ENCODE measurements at places on chromosomes 11 and 22.

GRCh38 chr11:37712251-37712650, 1114.2 kb upstream of the RAG2 start:
- DNase-seq: no peak

- no peak for DNase-seq
Measured at GRCh38 chr11:93655047-93655446, 6.4 kb upstream of the CEP295 start.

DNA sequence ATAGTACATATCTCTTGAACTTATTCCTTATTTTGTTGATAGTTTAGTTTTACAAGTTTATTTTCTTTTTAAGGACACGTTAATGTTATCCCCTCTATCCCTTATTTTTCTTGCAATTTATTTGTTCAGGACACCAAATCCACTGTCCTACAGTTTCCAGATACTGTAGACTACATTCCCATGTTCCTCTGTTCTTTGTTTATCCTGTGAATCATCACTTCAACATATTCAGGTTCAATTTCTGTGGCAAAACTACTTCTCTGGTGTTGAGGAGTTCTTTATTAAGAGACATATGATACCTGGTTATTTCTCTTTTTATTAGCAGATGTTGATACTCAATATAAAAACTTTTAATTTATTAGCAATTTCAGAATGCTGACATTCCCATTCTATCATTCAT, 72.8 kb upstream of the CLNS1A start:
- DNase-seq: no peak

GRCh38 chr11:32006799-32007388, 84.0 kb upstream of the RCN1 start:
- no peak for DNase-seq

- no peak for DNase-seq
Measured at GRCh38 chr11:23765682-23766252, 731.1 kb upstream of the LUZP2 start.

- DNase-seq: no peak
Measured at GRCh38 chr11:105111145-105111944, 28.2 kb downstream of the CARD18 start.

- peak; percentile 78 for DNase-seq
Measured at GRCh38 chr22:50544078-50544745, 1.5 kb upstream of the KLHDC7B start.

- DNase-seq: no peak
Measured at GRCh38 chr11:63598556-63598955, 15.7 kb downstream of the PLAAT3 start.

GRCh38 chr11:7905549-7905948, 25.5 kb downstream of the OR10A6 start:
- no peak for DNase-seq

- DNase-seq: no peak
Measured at GRCh38 chr22:45212306-45212709, 28.4 kb downstream of the KIAA0930 start.

- DNase-seq: no peak
Measured at GRCh38 chr22:20545681-20546521, 38.5 kb downstream of the MED15 start.

GRCh38 chr11:100888836-100889235, 201.7 kb downstream of the ARHGAP42 start:
- no peak for DNase-seq

- DNase-seq: no peak
Measured at GRCh38 chr11:108805030-108805429, 140.2 kb downstream of the DDX10 start.

GRCh38 chr11:119092880-119093842, 8.5 kb downstream of the HMBS start:
- DNase-seq: no peak

GRCh38 chr11:61539831-61540357, 31.3 kb downstream of the LRRC10B start:
- DNase-seq: no peak

DNA sequence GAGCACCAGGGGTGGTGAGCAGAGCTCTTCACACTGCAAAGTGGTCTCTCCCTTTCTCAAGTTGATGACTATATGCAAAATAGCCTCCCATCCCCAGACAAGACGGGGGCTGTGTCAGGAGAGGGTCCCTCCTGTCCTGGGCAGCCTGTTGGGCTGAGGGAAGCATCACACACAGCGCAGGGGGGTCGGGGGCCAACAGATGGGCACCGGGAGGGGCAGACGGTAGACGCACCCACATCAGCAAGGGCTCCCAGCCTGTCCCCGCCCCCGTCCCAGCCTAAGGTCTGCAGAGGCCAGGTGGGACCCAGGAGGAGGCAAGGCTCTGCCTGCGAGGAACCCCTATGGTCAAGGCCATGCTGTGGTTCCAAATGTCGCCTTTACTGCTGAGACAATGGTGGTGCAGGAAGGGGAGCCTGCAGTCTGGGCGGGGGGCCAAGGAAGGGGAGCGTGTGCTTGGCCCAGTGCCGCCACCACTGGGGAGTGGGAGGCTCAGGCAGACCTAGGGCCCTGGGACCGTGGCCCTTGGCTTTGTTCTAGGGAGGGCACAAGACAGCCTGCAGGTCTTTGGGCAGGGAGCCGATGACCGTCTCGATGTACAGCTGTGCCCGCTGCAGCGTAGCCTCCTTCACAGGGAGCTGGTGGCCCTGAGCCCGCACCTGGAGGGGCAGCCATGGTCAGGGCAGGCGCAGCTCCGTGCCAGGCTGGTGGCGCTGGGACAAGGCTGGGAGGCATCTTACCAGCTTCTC, 4.3 kb upstream of the PLXNB2 start:
- no peak for DNase-seq

DNA sequence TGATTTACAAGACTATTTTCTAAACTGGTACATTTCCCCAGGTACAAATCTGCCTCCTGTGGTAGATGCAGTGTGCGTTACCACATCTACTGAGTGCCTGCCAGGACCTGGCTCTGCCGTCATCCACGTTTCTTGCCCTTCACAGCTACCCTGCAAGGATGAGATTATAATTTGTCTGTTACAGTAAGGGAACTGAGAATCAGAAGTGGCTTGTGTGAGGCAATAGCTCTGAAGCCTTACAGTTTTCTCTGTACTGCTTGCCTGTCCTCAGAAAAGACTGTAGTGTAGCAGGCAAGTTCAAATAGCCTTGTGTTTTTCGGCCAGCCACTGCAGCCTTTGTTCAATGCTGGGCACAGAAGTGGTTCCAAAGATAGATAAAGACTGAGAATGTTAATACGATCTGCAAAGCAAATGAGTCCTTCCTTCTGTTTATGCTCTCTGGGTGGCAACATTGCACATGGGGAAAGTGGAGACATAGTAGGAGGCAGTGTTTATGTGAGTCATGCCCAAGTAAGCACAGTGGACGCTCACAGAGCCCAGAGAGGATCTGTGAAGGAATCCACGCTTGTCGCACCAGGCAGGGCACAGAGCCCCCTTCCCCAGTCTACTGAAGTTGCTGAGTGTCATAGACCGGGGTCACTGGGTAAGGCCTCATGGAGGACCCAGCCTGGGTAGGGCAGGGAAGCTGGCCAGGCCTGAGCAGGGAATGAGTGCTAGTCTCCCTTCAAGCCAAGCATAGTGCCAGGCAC, 49.1 kb downstream of the MICAL2 start:
- no peak for DNase-seq

GRCh38 chr22:41725510-41726110, 26.3 kb downstream of the MEI1 start:
- DNase-seq: no peak

DNA sequence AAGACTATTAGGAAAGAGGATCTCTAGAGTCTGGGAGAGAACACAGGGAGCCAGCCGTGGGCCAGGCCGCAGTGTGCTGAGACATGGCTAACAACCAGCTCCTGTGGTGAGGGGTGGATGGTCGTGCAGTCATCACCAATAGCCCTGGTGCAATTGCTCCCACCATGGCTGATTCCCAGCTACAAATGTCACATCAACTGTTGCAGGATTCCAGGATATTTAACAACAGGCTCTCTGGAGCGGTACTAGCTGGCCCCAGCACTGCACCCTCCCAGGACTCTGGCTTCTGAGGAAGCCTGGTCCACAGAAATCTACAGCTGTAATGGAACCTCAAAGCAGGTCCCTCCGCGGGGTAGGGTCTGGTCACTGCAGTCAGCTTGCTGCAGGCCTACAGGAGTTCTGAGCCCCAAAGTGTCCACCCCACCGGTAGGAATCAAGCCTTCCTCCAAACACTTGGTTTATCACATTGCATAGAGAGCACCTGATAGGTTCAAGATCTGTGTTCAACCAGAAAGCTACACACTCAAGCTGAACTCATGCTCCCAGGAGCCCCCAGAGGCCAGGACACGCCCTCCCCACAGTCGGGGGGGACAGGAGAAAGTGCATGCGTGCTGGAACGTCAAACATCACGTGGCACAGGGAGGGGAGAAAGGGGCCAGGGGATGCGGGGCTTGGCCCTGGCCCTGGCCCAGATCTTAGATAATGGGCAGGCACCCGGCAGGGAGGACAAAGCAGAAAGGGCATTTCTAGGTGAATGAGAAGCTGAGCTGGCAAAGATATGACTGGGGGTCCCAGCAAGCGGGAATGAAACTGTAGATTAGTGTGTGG, 609.0 kb downstream of the TBC1D22A start:
- no peak for DNase-seq

DNA sequence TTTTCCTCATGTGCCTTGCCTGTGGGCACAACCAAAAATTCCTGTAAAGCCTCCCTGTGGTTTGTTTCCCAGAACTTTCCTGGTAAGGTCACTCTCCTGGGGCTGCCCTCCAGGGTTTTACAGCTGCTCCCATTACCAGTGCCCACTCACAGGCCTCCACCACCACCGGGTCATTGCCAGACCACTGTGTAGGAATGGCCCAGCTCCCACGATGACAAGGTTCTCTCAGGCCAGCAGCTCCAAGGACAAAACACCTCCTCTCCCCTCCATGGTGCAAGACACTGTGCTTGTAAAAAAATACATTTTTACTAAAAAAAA, 96.1 kb upstream of the AKIP1 start:
- DNase-seq: no peak

DNA sequence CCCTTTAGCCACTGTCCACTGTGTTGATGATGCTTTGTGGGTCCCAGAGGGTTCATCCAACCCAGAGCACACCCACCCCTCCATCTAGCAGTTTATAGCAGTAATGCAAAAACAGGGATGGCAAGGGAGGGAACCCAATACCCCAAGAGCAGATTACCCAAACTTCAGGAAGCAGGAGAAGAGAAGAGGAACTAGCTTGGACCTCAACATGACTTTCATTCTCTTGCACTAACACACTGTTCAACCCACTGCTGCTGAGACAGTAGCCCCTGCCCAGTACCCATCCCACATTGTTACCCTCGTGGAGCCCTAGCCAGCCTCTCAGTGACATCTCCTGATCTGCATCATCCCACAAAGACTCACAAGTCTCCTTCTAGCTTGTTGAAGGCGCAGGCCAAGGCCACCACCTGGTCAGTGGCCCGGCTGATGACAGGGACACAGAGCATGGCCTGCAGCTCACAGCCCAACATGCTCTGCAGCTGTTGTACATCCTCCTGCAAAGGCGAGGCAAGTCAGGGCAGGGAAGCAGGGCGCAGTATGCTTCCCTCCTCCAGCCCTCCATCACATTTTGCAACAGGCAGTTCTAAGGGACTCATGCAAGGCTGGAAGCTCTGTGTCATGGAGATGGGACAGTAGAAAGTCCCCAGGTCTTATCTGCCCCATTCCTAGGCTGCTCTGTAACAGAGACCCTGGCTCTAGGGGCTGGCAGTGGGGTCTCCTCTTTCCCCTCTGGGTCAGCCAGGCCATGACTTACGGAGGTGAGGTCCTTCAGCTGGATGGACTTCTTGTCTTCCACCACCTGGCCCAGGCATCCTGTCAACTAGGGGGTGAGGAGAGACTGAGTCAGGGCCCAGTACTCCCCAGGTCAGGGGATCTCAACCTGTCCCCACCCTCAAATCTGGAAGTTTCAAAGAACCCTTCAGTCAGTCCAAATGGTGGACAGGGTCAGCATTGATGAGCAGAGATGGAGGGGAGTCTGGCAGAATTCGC, 85.5 kb downstream of the PDE2A start:
- no peak for DNase-seq

DNA sequence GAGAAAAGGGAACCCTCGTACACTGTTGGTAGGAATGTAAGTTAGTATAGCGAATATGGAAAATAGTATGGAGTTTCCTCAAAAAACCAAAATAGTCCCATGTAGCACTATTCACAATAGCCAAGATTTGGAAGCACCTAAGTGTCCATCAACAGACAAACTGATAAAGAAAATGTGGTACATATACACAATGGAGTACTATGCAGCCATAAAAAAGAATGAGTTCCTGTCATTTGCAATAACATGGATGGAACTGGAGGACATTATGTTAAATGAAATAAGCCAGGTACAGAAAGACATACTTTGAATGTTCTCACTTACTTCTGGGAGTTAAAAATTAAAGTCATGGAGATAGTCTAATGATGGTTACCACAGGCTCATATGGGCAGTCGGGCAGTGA, 64.0 kb upstream of the RAB1B start:
- DNase-seq: no peak

- DNase-seq: no peak
Measured at GRCh38 chr11:104572279-104572678, 326.0 kb downstream of the CASP12 start.

DNA sequence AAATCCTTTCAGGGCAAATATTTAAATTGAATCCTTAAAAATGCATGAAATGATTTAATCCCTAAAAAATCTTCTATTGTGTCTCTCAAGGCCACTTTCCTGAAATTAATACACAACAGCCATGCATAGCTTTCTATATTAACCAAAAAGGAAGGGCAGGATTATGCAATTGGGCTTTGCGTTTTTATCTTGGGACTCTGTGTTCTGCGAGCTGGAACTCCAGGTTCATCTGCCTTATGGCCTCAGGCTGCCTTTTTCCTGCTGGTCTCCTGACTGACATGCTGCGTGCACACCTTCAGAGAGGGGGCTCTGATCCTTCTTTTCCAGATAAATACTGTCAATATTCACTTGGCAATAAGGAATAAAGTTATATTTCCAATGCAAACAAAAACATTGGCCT, 141.7 kb upstream of the GRIA4 start:
- DNase-seq: no peak

DNA sequence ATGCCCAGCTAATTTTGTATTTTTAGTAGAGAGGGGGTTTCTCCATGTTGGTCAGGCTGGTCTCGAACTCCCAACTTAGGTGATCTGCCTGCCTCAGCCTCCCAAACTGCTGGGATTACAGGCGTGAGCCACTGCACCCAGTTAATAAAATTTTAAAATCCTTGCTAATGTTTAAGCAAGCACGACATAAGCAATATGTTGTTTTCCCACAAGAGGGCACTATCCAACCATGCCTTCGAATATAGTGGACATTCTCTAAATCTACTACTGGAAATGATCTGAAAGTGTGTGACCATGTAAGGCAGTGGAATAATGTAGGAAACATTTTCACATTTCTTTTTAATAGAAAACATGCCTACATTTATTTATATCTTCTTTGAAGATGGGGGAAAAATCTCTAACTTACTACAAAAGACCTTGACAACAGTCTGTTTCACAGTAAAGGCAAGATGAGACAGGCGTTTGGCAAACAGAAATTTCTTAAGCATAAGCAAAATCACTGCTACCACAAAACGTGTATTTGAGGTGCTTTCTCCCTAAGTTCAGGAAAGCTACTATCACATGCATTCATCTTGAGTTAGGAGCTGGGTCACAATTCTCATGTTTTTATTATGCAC, 38.2 kb downstream of the PITPNB start:
- DNase-seq: no peak

Measured in stimulated activated CD4-positive, alpha-beta T cell treated with anti-CD3 and anti-CD28 coated beads, Interleukin-1b, Interleukin-23, amount 100 ng/mL, for 4 hours (primary cell).